ENCODE measurements at places on chromosomes 5 and 9.
A peak's percentile ranks its signal among the peaks of the same experiment; 100 is the strongest.

GRCh38 chr5:22780756-22781155 is 72.4 kb downstream of the CDH12 start:
- no peak for DNase-seq

GRCh38 chr9:14389657-14390056 is 75.7 kb upstream of the NFIB start:
- no peak for DNase-seq

DNA sequence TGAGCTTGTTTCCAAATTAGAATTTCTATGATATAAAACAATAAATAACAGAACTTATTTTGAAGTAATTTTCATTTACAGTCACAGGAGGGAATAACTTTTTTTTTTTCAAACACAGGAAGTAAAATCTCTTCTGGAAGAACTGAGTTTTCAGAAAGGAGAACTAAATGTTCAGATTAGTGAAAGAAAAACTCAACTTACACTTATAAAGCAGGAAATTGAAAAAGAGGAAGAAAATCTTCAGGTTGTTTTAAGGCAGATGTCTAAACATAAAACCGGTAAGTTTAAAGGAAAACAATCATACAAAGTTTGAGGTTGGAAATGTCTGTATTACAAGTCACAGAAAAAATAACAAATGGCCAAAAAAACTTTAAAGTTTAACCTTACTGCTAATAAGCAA is 41.6 kb downstream of the RAB14 start:
- no peak for DNase-seq

GRCh38 chr9:32968101-32969011 is 33.1 kb downstream of the APTX start:
- no peak for DNase-seq

- DNase-seq, result no peak
These were observed 17.0 kb downstream of the IARS1 start for GRCh38 chr9:92276331-92277032.

DNA sequence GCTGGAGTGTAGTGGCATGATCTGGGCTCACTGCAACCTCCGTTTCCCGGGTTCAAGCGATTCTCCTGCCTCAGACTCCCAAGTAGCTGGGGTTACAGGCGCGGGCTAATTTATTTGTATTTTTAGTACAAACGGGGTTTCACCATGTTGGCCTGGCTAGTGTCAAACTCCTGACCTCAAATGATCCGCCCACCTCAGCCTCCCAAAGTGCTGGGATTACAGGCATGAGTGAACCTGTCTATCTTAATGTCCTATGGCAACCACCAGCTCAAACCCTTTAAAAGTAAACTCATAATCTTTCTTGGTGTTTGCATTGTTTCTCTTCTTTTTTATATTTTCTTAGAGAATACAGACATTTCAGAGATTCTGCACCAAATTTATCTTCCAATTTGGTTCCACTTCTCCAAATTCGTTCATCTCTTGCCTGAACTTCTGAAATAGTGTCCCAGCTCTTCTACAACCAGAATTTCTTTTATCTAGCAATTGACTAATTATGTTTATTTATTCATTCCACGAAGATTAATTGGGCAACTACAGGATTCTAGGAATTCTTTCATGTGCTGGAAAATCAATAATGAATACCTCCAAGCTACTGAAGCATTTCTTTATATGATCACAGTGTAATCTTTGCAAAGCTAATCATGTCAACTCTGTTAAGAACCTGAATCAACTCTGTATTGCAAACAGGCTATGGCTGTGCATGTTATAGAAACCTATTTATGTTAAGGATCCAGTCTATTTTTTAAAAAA is 60.0 kb upstream of the TYRP1 start:
- no peak for DNase-seq

GRCh38 chr5:143033535-143034250 is 263.5 kb downstream of the ARHGAP26 start:
- DNase-seq, result no peak

GRCh38 chr9:135513351-135513846 is 7.8 kb upstream of the LCN1 start:
- no peak for DNase-seq

- no peak for DNase-seq
These were observed 277.1 kb downstream of the BRINP1 start for GRCh38 chr9:119092125-119092524.

GRCh38 chr5:178511172-178511571 is 79.0 kb downstream of the COL23A1 start:
- DNase-seq, result no peak

DNA sequence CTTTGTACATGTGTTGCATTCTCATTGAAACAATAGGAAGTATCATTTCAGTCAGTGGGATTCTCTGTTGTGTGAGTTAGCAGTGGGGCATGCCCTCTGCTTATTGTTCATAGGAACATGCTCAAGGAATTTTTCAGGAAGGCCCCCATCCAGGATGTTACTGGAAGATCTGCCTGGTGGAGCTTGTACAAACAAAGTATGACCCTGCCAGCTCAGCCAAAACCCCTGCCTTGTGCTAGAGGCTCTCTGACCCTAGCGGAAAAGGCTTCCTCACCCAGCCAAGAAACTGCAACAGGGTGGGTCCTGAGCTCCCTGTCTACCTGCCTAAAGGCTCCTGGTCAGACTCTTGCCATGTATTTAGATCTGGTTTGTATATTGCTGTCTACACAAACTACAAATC is 43.2 kb downstream of the MRRF start:
- no peak for DNase-seq

GRCh38 chr5:167947306-167947705 is 344.1 kb upstream of the WWC1 start:
- no peak for DNase-seq

DNA sequence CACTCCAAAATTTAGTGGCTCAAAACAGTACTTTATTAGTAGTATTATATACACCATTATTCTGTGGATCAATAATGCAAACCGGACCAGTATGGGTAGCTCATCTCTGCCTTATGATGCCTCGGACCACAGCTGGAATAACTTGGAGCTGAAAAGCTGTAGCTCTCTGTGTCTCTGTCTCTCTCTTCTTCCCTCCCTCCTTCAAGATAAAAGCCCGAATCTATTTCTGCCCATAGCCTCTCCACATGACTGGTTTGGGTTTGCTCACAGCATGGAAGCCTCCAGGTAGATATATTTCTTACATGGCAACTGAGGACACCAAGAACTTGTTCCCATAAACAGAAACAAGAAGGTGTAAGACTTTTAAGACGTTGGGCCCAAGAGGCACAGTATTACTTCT is 147.5 kb upstream of the TBCA start:
- DNase-seq, result no peak

DNA sequence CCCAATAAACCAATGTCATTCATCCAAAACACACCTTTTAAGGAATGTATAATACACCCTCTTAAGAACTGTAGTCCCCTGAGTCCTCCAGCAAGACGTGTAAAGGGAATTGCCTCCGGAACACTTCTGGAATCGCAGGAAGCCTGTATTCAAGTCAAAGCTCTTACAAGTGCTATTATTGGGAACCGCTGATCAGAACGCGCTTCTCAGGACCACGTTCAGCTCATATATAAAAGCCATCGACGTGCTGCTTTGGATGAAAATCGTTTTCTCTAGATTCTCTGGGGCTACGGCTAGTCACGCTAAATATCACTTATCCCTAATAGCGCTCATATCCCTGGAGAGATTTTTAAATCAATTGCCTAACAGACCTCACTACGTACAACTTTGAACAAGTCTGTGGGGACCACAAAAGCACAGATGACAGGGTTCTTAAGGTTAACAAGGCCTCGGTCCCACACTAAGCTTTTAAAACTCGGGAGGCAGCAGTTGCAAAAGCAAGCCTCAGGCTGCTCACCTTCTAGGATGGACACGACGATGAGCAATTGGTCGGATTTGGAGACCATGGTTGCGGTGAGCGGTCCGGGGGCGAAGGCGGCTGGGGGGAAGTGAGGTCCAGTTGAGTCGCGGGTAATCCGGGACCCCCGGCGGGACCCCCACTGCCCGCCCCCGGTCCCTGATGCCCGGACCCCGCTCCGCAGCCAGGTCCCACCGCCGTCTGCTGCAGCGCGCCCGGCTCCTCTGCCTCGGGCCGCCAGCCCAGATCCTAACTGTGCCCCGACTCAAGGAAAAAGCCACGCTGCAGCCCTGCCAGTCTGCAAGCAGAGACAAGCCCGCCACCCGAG is 548 bp downstream of the CEP120 start:
- DNase-seq, result no peak

DNA sequence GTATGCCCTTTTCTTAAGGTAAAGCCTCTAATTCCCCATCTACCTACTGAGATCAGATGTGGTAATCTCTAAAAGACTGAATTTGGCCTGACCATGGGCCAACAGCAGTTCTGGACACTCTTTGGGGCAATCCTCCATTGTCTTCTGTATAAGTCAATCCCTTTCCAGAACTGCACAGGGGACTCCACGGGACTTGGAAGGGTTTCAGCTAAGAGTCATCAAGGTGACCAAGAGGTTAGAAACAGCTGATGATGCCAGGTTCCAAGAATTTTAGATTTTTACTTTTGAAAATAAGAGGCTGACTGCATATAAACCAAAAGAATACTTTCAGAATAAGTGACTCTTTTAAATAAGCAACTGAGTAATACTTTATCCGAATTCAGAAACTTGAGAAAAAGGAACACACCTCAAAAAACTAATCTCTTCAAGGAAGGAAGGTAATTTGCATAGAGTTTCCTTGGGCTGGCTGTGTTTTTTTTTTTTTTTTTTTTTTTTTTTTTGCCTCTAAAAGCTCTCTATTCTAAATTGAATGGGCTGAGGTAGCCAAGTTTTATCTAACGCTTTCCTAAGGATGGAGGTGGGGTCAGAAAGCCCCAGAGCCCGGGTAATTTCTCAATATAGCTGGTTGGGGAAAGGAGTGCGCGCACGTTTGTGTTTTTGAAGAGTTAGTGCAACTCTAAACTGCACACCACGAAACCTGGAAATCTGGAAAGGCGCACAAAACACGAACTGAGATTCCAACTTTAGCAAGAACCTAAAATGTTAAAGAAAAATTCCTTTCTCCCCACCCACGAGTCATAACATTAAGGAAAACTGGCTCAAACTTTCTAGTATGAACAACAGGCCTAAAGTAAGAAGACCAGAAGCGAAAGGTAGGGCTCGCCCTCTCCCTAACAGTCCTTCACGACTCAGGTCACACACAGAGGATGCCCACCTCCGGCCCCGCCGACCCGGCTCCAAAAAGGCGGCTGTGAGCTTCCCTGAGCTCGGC is 1.3 kb downstream of the VCP start:
- no peak for DNase-seq

DNA sequence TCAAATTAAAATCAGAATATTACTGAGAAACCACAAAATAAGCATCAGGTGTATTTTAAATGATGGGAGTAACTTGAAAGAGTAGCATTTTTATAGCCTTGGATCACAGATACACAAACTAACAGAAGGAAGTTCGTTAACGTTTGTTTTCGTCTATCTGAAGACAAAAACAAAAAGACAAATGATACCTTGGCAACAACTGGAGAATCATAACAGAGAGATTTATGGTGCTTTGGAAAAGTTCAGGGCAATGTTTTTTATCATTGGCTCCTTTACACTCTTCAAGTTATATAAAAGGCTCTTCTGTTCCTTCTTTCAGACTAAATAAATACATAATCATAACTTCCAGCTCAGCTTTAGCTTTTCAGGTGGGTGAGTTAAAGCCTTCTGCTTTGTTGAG is 128.1 kb upstream of the VLDLR start:
- no peak for DNase-seq

DNA sequence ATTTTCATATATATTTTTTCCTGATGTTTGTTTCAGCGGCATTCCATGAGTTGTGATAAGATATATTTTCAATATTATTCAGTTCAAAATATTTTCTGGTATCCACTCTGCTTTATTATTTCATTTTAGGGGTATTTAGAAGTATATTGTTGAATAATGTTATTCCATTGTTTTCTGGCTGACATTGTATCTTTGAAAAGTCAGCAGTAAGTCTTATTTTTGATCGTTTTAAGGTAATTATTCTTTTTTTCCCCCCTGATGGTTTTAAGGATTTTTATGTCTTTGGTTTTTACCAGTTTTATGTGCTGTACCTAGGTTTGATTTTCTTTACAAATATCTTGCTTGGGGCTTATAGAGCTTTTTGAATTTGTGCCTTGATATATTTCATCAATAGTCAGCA is 6.6 kb upstream of the GLRA1 start:
- no peak for DNase-seq

GRCh38 chr5:146082798-146083197 is 22.6 kb downstream of the PLAC8L1 start:
- DNase-seq, result peak; percentile 35

DNA sequence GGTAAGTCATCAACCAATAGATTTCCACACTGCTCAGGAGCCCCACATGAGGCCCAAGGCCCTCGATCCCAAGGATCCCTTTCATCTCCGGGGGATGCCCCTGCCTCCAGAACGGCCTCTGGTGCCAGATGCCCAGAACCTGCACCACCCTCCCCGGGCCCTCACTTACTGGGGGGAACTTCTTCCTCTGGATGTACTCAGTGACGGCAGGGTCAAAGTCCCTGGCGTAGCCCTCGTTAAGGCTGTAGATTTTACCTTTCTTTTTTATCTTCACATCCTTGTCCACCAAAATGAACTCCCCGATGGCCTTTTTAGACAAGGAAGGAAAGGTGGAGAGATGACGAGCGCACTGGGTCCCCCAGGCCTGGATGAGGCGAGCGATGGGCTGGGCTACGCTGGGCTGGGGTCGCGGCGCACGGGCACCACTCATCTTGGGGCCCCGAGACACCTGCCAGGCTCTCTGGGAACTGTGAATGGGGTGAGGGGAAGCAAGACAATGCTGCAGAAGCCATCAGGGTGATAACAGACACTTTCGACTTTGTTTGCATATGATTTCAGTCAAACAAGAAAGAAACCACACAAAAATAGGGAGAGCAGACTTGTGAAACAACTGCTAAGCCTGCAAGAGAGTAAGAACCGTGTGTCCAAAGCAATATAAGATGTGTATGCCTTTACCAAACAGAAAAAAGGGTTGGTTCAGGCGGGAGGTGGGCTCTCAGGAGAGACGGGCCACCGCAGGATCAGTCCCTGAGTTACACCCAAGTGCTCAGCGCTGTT is 13.2 kb upstream of the FBP2 start:
- DNase-seq, result no peak

GRCh38 chr5:170067152-170067551 is 38.5 kb upstream of the FOXI1 start:
- no peak for DNase-seq

DNA sequence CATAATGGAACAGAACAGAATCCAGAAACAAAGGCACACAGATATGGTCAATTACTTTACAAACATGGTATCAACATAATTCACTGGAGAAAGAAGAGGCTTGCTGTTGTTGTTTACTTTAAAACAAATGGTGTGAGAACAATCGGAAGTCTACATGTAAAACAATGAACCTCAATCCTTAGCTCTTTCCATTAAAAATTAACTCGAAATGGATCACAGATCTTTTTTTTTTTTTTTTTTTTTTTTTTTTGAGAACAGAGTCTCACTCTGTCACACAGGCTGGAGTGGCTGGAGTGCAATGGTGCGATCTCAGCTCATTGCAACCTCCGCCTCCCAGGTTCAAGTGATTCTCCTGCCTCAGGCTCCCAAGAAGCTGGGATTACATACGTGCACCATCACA is 9.8 kb downstream of the SEMA4D start:
- no peak for DNase-seq

DNA sequence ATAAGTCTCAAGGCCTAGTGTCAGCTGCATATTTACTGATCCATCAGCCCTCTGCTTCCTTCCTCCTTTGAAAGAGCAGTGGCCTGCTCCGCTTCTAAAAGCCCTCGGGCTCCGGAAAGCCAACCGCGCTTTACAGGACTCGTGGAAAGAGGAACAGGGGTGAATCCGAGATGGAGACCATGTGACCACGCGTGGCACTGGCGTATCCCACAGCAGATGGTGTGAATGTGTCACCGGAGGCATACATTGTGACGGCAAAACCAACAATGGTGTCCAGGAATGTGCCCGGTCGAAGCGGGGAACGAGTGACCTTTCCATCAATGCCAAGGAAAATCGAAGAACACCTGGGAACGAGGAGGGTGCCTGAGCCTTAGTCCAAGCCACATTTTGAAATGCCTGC is 484.6 kb downstream of the SPATA31A7 start:
- no peak for DNase-seq

All from GM12864 (cell line).